ENCODE measurements at places on chromosomes 13 and 19. TPM values are rescaled to one million over a fixed set of nuclear protein-coding genes. Genes with fewer than 3 reads are reported as not detected.

- peak; percentile 13 for DNase-seq
These were observed 1.5 kb downstream of the RGCC start for GRCh38 chr13:41458761-41459431.

- DNase-seq, result no peak
These were observed 42.4 kb upstream of the RFC3 start for GRCh38 chr13:33775339-33776108.

The B3GNT8 gene
- not detected for total RNA-seq

The ZNF100 gene
- 1.8 TPM for total RNA-seq

DNA sequence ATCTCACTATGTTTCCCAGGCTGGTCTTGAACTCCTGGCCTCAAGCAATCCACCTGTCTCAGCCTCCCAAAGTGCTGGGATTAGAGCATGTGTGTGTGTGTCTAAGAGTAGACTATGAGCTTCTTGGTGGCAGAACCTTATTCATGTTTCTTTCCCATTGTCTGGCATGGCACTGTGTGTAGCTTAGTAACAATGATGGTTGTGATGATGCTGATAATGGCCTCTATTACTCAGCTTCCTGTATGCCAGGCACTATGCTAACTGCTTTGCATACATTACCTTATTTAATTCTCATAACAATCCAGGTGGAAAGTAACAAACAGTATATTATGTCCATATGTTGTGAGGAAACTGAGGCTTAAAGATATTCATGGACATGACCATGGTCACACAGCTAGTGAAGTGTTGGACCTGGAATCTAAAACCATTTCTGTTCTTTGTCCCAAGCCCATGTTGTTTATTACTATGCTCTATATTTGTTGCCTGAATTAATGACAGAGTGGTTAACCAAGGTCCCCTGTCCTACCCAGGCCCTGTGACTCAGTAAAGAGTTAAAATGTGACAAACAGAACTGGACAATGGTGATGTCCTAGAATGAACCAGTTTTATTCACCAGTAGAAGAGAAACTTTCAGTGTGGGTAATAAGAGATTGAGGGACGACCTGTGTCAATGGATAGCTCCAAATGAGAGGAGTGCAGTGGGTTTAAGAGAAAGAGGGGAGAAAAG, 109.6 kb downstream of the KLF5 start:
- no peak for DNase-seq

GRCh38 chr19:52473655-52474350, 20.4 kb downstream of the ZNF578 start:
- DNase-seq, result no peak

- no peak for DNase-seq
These were observed 4.2 kb downstream of the LYL1 start for GRCh38 chr19:13098277-13099072.

DNA sequence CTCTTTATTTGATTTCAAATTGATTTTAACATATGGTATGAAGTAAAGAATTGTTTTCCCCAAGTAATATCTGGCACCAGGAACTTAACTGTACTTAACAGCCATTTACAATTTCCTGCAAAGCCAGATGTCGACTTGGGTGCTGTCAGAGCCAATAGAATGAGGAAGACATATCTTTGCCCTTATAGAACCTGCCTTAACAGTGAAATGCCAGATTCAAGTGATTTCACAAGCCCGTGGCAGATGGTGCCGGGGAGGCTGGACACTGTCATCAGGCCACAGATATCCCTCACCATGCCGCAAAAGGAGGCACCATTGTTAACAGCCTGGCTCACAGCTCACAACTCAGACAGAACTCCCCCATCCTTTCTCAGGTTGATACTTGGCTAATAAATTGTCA, 48.7 kb downstream of the ESD start:
- DNase-seq, result no peak

GRCh38 chr13:29534083-29534482, 61.4 kb downstream of the SLC7A1 start:
- DNase-seq, result no peak

GRCh38 chr19:7467009-7467989, 21.5 kb downstream of the PEX11G start:
- no peak for DNase-seq

The ADGRE3 gene
- total RNA-seq, result not detected

The PLPP2 gene
- total RNA-seq, result 91.1 TPM

GRCh38 chr19:18196511-18196845, 3.5 kb downstream of the MPV17L2 start:
- no peak for DNase-seq

The GSX1 gene
- not detected for total RNA-seq

All from NCI-H460 (cell line).